NCI-H446 (cell line): ENCODE measurements at places on chromosomes 3 and 15.
A peak's percentile ranks its signal among the peaks of the same experiment; 100 is the strongest.

GRCh38 chr3:147113293-147114044 is 292.9 kb downstream of the ZIC4 start:
- no peak for DNase-seq

DNA sequence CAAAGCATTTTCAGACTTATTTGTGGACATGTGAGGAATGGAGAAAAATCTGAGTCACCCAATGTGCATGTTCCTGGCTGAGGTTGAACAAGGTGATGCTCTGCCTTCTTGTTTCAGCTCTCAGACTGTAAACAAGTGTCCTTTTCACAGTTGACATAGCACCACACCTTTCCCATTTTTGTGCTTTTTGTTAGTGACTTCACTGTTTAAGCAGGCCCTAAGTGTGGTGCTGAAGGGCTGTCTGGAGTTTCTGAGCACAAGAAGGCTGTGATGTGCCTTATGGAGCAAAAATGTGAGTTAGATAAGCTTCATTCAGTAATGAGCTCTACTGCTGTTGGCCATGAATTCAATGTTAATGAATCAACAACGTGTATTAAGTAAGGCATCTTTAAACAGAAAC is 20.4 kb downstream of the ABI3BP start:
- no peak for DNase-seq

- DNase-seq, result no peak
Measured at GRCh38 chr3:31210068-31210645, 315.7 kb upstream of the GADL1 start.

DNA sequence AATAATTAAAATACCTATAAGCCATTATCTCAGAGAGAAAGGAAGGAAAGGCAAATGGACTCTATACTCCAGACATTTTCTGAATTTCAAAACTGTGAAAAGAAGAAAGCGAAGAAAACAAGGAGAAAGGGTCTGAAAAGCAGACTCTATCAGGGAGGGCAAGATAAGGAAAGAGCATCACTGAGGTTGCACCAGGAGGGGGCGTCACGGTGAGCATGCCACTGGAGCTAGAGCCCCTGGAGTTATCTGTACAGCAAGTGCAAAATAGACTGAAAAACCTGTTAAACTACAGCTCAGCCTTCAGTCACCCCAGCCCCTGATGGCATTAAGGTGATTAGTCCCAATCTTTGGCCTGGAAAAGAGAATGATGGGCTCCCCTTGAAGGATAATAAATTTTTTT is 514.3 kb downstream of the GABRG3 start:
- no peak for DNase-seq

- no peak for DNase-seq
Measured at GRCh38 chr15:65980824-65981456, 111.6 kb downstream of the RAB11A start.

- no peak for DNase-seq
Measured at GRCh38 chr3:155370764-155371503, 77.5 kb upstream of the STRIT1 start.

DNA sequence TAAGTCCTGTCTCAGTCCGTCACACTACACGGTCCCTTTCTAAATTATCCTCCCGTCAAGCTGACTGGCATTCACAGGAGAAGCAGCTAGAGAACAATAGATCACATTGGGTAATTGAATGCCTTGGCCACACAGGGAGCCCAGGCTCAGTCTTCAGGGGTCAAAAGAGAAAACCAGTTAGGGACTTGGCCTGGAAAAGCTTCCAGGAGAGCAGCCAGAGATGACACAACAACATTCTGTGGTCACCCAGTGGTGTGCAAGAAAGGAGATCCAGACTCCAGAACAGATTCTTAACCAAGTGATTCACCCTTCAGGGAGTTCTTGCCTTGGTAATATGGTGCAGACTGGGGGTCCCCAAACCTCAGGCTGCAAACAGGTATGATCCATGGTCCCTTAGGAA is 15.9 kb downstream of the ARHGAP31 start:
- DNase-seq, result no peak

DNA sequence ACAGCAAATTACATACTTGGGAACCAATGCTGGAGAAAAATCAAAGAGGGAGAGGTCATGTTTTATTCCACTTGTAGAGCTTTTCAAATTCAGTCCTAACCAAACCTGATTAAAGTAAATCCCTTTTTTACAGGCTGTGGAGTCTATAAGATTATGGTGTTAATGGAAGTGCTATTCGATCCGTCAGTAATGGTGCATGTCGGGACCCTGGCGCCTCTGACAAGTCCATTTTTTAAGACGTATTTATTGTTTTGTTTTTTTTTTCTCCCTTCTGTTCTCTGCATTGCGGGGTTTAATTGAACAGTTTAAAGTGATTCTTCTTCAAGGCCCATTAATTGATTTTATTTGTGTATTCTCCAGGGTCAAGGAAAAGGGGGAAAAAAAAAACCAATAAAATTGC is 725.9 kb downstream of the TUSC7 start:
- no peak for DNase-seq

DNA sequence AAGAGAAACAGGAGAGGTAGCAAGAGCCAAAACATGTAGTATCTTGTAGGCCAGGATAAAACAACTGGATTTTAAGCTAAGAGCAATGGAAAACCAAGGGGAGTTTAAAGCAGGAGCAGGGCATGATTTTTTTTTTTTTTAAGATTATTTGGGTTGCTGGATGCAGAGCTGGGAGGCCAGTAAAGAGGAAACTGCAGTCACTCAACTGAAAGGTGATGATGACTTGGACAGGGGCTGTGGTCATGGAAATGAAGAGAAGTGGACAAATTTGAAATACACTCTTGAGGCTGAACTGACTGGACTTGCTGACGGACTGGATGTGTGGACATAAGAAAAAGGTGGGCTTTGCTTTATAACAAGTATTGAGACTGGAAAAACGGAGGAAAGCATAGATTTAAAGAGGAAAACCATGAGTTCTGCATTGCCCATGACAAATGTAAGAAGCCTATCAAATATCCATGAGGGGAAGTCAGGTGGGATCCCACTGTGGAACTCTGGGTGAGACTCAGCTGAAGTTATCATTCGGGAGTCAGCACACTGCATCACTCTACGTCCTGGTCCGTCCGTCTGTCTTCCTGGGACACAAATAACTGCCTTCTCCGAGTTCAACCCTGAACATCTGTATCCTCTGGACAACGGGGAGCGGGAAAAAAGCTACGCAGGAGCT is 688 bp downstream of the XPC start:
- DNase-seq, result no peak

GRCh38 chr15:82298520-82298919 is 35.9 kb downstream of the SAXO2 start:
- DNase-seq, result no peak

- no peak for DNase-seq
Measured at GRCh38 chr3:38177181-38177580, 11.8 kb downstream of the OXSR1 start.

- DNase-seq, result no peak
Measured at GRCh38 chr3:89217148-89217685, 109.8 kb downstream of the EPHA3 start.

GRCh38 chr3:32146746-32147211 is 40.4 kb downstream of the GPD1L start:
- no peak for DNase-seq

GRCh38 chr3:102183186-102183585 is 251.6 kb upstream of the ZPLD1 start:
- no peak for DNase-seq

DNA sequence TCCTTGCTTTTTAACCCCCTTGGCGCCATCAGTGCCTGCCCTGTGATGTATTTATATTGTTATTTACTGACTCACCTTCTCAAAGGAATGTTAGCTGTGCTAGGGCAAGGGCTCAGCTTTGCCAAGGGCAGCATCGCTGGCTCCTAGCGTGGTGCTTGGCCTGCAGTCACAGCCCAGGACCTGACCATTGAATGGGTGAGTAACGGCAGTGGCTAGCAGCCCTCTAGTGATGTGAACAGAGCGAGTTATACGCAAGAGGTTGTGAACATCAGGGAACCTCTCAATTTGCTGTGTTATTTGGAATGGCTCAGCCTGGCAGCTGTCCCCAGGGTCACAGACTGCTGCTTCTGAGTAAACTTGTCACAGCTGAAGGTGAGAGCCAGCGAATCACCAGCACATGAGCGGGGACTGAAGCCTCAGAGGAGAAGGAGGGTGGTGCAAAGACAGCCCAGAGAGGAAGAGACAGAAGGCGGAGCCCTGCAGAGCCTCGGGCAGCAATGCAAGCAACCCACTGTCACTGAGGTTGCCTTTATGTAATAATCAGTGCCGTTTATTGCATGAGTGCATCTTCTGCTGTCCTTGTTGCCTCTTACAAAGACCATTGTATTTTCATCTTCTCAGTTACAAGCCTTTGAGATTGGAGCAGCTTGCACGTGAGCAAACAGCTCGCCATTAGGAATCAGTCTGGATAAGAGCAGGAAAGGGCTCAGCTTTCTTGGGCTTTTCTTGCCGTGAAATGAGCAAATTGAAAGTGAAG is 158.3 kb downstream of the SLCO3A1 start:
- DNase-seq, result no peak

- no peak for DNase-seq
Measured at GRCh38 chr3:123361071-123361470, 87.8 kb downstream of the ADCY5 start.

- no peak for DNase-seq
Measured at GRCh38 chr15:78301828-78302227, 2.4 kb upstream of the SKIC8 start.

DNA sequence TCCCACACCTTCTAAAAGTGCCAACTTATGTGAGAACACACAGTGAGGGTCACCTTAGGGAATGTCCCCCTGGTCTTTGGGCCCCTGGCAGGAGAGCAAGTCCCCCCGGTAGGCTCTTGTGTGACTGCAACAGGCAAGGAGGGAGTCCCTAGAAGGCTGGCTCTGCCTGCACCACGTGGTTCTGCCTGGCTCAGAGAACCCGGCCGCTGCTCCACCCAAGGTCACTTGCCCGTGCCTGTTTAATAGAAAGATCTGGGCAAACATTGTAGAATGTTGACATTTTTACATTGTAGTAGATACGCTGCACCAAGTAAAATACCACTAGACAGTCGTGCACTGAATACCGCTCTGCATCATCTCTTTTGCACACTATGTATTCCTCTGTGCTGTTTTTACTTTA is 21.9 kb downstream of the GABRA5 start:
- no peak for DNase-seq

- DNase-seq, result no peak
Measured at GRCh38 chr15:77179541-77179998, 108.7 kb upstream of the TSPAN3 start.

DNA sequence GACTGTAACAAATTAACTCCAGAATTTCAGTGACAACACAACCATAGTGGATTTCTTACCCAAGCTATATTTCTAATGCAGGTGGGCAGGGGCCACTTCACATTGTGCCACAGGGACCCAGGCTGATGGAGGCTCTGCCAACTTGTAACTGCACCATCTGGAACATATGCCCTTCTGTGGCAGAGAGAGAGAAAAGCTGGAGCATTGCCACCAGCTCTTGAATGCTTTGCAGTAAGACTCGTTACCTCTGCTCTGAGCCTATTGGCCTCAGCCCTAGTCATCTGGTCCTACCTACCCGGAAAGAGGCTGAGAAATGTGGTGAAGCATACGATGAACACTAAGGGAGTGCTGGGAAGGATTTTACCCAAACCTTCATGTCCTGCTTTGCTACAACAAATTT is 587.1 kb downstream of the ZNF385D start:
- peak; percentile 69 for DNase-seq

- peak; percentile 15 for DNase-seq
Measured at GRCh38 chr3:54356261-54357045, 234.1 kb downstream of the CACNA2D3 start.

DNA sequence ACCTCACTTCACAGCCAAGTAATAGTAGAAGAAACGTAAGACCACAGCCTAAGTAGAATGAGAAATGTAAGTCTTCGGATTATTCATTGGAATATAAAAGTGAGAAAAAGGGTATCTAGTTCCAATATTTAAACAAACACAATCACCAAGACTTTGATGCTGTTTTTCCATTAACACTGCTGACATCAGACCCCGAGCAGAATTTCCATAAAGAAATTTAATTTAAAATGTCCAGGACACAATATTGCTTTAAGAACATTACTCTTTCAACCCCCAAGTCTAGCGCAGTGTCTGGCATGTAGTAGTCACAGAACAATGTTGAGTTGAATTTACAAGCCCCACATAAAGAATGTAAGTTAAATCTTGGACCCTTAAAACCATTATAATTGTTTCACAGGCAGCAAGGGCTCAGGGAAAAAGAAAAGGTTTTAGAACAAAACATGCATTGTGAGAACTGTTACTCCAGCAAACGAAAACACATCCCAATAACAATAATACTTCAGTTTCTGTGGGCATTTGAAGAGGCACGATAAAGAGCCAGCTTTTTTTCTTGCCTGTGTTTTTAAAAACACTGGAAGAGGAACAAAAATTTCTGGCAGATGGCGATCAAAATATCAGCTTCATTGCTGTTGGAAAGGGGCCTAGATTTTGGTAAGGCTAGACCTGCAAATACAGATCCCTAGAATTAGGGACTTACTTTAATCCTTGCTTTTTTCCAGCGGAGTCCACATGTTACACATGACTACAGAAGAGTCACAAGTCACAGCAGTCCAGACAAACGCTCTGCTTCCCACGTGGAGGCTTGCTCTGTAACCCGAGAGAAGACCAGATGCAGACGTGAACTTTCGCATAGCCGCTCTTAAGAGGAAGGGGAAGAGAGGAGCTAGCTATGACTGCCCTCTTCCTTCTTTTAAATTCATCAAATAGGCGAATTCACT is 77.9 kb upstream of the IGSF10 start:
- peak; percentile 58 for DNase-seq

GRCh38 chr3:161893972-161894371 is 397.4 kb downstream of the OTOL1 start:
- DNase-seq, result no peak

GRCh38 chr3:39752019-39752637 is 57.3 kb upstream of the MYRIP start:
- DNase-seq, result no peak

DNA sequence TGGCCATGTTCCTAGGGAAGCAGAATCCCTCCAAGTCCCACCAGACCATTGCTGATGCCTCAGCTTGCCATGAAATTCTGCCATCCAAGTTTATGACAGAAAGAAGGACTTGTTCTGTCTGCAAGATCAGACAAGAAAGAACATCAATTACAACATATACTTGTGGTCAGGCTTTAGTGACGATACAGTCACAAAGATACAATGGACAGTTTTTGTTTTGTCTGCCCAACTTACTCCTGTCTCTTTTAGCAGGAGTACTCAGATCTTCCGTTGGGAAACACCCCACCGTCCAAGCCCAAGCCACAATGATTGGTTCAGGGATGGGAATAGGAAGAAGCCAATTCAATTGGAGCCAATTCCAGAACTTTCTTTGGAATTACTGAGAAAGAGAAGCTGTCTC is 15.7 kb downstream of the KLHL6 start:
- no peak for DNase-seq

GRCh38 chr15:92693691-92694331 is 38.2 kb upstream of the FAM174B start:
- peak; percentile 6 for DNase-seq
